ENCODE measurements at places on chromosomes 12 and 14. TPM values are rescaled to one million over a fixed set of nuclear protein-coding genes. Genes with fewer than 3 reads are reported as not detected.
A peak's percentile ranks its signal among the peaks of the same experiment; 100 is the strongest.

- no peak for DNase-seq
Observed at GRCh38 chr12:128004383-128004938, 262.5 kb upstream of the TMEM132C start.

DNA sequence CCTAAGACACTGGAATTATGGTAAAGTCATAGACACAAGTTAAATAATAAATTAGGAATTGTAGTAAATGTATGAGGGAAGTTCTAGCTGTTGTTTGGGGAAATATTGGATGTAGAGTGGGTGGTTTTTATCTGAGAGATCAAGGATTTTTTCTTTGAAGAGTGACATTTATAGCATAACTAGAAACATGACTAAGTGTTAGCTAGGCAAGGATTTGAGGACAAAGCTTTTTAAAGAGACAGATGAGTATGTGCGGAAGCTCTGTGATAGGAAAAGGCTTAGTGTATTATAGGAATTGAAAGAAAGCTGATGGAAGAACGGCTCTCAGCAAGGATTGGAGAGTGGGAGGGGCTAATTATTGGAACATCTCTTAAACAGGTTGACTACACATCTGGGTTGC lies 24.5 kb downstream of the PDZRN4 start:
- DNase-seq: no peak

DNA sequence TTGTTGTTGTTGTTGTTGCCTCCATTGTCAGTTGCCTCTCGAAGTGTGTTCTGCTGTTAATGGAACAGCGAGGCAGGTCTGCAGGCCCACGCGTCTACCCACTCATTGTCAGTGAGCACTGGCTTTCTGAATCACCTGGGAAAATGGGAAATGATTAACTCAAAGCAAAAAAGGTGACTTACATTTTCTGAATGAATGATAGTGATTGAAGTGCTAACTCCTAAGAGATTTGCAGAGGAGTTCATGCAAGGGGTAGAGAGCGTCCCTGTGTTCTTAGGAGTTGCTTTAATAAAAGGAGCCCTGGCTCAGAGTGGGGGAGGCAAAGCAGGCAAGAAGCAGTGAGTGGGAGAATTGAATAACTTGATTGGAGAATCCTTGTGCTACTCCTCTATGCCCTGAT lies 177.6 kb downstream of the CAND1 start:
- no peak for DNase-seq

DNA sequence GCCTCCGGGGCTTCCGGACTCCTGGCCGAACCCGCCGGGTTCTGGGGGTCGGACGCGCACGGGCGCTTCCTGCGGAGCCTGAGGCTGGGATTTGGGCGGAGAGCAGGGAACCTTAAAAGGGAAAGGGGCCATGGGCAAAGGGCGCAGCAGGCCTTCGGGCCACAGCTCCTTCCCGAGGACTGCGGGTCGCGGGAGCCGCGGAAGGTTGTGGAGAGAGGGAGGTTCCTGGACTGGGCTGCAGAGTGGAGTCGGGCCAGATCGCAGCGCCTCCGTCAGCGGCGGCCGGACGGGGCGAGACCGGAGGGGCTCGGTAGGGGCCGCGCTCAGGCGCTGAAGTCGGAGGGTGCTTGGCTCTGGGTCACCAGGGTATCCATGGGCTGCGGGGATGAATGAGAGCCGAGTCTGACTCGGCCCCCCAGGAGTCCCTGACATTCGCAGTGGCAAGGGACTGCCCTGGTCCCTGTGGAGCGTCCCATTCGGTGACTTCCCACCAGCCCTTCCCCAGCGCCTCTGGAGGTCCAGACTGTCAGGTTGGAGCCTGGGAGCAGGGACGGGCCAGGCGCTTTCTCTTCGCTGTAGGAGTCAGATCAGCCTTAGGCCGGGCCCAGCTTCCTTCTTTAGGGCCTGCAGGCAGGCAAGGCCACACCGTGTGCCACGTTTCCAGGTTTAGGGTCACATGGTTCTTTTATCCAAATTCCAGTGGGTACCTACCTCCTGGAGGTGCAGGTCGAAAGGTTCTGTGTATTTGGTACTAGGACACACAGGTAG lies 938 bp upstream of the SLC25A29 start:
- no peak for DNase-seq

GRCh38 chr14:42323426-42323825 lies 716.8 kb downstream of the LRFN5 start:
- no peak for DNase-seq

DNA sequence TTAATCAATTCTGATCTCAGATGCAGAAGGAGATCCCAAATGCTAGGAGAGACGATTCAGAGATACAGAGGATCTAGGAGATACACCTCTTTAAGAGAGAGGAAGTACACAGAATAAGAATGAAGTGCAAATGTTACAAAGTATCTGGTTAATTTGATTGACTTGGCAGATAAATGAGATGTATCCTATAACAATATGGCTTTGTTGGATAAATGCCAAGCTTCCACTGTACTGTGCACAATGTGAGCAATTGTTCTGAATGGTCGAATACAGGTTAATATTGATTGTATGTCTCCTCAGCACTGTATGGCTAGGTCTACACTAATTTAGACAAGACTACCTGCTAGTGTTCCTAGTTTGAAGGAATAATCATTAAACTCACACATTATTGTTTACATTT lies 119.6 kb upstream of the PTPRB start:
- DNase-seq: no peak

- DNase-seq: no peak
Observed at GRCh38 chr12:34604227-34604626, 581.9 kb downstream of the ALG10 start.

DNA sequence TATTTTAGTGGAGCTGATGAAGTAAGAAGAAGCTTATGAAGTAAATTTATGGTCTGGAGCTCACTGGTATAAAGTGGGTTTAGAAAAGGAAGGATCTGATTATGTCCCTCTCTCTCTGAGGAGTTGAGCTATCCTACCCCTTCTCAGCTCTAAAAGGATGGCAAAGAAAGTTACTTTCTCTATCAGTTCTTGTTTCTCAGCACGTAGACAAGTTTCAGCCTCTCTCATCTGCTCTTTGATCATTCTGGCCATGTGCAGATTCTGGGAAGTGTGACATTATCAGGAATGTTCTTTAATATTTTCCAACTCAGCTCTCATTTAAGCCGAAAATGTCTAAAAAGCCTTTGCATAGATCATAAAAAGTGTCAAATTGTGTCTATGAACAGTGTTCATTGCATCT lies 5.8 kb upstream of the EGLN3 start:
- DNase-seq: no peak

DNA sequence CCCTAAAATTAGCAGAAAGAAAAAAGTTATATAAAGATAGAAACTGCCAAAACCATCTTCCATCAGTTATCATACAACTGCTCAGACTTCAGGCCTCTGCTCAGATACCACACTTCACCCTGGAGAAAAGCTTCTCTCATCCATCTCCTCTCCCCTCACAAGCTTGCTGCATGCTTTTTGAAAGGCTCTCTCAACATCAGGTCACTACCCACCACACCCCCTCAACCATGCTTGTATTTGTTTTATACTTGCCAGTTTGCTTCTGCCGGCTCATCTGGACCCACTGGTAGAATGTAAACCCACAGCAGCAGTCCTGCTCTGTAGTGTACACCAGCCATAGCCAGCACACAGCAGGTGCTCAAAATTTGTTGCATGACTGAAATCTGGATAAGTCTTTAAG lies 8.8 kb downstream of the PPP1CC start:
- no peak for DNase-seq

- no peak for DNase-seq
Observed at GRCh38 chr12:66337381-66338010, 35.2 kb downstream of the HELB start.

- DNase-seq: no peak
Observed at GRCh38 chr12:75525263-75525662, 13.9 kb upstream of the KRR1 start.

- DNase-seq: peak; percentile 33
Observed at GRCh38 chr12:102484428-102484958, 4.1 kb upstream of the IGF1 start.

GRCh38 chr14:90660865-90661570 lies 155.2 kb downstream of the TTC7B start:
- DNase-seq: no peak

DNA sequence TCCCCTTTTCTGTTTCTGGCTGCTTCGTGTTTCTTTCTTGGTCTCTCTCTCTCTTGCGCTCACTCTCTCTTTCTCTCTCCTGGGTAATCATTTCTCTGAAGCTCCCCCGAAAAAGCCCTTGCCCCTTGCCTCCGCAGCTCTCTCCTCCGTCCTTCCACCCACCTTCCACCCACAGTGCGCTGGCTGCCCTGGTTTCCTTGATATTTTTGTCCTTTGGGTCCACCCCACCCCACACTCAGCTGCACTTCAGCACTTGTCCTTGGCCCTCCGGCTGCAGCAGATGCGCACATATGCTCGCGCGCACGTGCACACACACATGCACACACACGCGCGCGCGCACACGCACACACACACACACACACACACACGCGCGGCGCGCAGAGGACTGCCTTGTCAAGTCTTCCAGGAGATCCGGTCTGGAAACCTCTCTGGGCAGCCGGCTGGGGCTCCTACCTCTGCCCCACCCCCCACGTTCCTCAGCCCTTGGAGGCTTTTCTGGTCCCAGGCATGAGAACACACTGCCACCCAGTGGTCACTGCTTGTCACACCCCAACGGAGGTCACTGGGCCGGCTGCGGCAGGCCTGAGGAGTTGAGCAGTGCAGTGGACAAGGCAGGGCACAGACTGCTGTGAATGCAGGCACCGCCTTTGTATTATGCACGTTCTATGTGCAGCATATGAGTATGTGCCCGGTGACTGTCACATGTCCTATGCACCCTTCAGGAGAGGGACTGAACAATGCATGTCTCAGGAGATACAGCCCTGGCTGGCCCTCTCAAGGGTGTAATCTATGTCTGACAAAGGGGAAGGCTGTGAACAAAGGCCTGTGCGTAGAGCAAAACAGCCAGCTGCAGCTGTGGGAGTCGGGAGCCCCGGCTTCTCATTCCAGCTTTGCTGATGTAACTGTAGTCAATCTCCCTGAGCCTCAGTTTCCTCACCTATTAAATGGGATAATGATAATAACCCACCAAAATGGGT lies 6.5 kb downstream of the LAG3 start:
- peak; percentile 88 for DNase-seq

DNA sequence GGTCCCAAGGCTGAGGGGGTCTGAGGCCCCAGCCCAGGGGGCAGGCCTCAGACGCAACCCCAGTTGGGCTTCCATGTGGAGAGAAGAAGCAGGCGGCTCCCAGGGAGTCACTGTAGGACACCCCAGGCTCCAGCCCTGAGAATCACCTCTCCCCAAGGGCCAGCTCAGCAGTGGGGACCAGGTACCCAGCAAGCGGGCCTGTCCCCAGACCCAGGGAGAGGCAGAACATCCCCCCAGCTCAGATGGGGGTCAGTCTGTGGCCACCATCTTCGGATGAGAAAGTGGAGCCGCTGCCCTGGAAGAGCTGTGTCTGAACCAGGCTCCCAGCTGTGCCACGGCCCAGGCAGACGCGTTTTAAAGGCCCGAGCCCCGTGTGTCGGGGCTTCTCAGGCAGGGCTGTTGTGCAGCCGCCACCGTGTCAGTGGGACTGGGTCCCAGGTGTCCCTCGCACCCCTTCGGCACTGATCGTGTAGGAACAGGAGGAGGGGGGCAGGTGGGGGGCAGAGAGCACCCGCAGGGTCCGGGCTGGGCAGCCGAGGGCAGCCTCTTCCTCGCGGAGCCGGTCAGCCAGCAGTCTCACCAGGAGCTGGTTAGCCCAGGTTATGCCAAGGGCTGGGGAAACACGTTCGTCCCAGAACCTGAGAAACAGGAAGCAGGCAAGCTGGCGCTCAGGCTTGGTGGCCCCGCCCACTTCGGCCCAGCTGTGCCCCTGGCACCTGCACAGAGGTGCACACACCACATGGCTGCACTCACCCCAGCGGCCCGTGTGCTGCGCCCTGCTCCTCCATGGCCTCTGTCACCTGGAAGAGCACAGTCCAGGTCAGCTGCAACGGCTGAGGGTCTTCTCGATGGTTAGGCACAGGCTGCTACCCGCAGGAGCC lies 16.6 kb downstream of the XRCC3 start:
- DNase-seq: no peak

DNA sequence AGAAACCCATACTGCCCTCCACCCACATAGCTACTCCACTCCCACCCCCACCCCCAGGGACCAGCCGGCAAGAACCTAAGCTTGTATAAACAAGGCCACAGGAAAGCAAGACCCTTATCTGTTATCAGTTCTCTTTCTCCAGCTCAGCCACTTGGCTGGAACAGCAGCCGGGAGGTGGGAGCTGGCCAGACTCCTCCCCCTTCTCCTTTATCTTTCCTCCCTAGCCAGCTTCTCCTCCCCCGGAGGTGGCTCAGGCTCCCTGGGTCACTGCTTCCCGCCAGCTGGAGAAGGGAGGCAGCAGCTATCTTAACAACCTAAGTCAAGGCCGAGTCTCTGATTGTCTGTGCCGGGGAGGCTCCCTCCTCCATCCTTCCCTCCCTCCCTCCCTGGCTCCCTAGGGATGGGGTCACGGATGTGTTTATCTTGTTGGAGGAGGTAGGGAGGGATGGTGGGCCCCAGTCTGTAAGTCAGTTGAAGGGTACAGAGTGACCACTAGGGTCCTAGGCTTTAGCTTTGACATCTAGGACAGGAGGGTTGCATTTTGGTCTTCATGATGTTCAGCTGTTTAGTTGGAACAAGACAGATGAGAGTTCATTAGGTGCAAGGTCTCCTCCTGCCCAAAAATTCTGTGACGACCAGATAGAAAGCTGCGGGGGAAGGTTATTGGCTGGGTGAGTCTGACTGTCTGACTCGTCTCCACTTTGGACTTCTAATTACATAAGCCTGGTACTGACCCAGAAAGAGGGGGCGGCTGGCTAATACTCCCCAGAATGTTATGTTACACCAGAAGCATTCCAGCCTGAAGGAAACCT lies 29.7 kb downstream of the ZFP36L1 start:
- DNase-seq: no peak

DNA sequence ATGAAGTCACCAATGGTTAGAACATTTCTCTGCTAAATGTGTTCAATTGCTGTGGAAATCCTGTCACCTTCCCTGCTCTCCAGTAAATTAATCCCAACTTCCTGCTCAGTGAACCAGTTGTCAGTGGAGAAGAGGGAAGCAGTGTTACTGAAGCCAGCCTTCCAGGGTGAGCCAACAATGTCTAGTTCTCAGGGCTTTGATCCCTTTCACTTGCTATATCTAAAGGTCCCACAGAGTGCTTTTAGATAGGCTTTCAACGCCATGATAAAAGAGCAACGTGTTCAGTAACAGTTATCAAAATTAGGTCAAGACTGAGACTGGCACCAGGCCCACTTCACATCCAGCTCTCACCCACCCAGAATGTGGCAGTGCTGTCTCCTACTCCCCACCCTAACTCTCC lies 139.7 kb downstream of the KCNH5 start:
- DNase-seq: no peak

KRT1 gene
- total RNA-seq: not detected

PMEL gene
- total RNA-seq: 0.78 TPM

RPL10L gene
- total RNA-seq: not detected

ALG10B gene
- 11.3 TPM for total RNA-seq

TCL1A gene
- not detected for total RNA-seq

KCNC2 gene
- not detected for total RNA-seq

CLEC6A gene
- not detected for total RNA-seq
